ENCODE measurements at places on chromosomes 4 and X. TPM values are rescaled to one million over a fixed set of nuclear protein-coding genes. Genes with fewer than 3 reads are reported as not detected.

GRCh38 chrX:17174671-17175070 lies 200.3 kb upstream of the NHS start:
- DNase-seq = no peak

GRCh38 chrX:95974096-95974470 lies 710.6 kb upstream of the DIAPH2 start:
- DNase-seq = no peak

GRCh38 chr4:111773858-111774257 lies 371.4 kb upstream of the FAM241A start:
- peak; percentile 7 for DNase-seq

DNA sequence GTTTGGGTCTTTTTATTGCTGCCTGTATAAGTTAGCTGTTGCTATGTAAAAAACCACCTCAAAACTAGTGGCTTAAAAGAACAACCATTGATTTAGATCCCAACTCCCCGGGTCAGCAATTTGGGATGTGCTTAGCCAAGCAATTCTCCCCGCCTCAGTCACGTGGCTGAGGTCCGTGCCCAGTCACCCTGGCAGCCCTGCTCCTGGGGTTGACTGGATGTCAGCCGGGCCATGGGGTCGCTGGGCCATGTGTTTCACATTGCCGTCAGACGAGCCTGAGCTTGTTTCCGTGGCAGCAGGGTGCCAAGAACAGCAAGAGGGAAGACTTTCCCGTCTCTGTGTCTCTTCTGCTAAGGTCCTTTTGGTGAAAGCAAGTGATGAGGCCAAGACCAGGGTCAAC lies 345.7 kb upstream of the FAT1 start:
- no peak for DNase-seq

DNA sequence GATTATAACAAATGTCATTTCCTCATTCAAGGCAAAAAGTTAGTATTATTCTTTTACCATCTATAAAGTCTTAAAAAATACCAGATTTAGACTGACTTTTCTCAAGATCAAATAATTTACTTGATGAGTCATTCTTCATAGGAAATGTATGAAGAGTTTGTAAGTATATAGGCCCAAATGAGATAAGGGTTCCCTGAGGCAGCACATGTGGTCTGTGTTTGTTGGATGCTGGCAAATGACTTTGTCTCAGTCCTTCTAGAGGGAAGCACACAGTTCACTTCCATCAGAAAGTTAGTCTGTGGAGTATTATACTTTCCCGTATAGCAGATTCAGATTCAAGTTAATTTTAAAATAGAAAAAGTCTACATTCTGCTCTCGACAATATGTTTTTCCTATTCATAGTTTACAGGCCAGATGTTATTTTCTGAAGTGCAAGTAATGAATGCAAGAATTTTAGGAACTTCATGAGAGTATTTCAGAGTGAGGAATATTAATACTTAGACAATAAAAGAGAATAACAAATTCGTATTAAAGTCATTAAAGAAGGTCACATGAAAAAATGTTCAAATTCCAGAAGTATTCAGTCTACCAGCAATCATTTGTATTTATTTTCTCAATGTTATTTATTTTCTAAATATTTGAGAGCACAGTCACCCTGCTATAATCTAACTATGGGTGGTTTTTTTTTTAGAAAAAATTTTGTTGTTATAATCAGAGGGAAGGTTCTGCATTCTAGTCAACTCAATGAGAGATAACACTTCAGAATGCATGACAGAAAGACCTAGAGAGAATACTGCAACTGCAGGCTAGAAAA lies 601.8 kb upstream of the ZFP42 start:
- no peak for DNase-seq

DNA sequence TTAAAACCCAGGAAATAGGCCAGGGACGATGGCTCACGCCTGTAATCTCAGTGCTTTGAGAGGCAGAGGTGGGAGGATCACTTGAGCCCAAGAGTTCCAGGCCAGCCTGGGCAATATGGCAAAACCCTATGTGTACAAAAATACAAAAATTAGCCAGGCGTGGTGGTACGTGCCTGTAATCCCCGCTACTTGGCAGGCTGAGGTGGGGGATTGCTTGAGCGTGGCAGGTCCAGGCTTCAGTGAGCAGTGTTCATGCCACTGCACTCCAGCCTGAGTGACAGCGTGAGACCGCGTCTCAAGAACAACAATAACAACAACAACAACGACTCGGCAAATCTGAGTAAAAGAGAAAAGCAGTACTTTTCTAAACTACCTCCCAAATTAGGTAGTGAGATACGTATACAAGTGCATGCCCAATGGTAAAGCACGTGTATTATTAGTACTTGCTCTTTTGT lies 13.0 kb upstream of the NDUFC1 start:
- no peak for DNase-seq

DNA sequence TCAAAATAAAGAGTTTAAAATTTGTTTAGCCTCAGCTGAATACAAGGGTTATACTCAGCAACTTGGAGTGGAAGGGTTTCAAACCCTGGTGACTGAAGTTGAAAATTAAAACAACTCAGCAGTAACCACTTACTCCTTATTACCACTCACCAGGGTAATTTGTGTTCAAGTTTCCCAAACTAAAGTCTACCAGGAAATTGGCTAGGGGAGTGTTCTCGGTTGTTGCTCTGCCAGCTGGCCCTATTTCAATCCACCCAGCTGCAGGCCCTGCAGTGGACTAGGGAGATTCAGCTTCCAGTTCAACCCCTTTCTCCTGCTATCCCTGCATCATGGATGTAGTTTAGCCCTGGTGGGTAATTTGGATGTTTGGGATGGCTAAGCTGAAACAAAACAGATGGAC lies 37.8 kb upstream of the EXOC1L start:
- no peak for DNase-seq

GRCh38 chr4:23697722-23698121 lies 192.1 kb downstream of the PPARGC1A start:
- DNase-seq = no peak

DNA sequence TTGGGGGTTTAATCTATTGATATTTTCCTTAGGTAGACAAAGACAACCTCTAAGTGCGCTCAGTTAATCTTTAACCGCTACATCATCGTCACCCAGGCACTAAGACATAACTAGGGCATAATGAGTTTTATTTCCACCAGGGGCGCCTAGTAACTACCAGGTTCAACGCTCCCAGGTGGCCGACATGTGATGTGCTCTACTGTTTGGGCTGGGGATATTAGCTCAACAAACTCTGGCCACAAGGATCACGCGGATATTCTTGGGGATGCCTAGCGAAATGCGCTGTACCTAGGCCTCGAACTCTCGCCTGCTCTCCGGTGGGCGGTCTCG lies 915 bp upstream of the RAB33B start:
- no peak for DNase-seq

- no peak for DNase-seq
Measured at GRCh38 chr4:8433136-8433535, 7.4 kb downstream of the ACOX3 start.

DNA sequence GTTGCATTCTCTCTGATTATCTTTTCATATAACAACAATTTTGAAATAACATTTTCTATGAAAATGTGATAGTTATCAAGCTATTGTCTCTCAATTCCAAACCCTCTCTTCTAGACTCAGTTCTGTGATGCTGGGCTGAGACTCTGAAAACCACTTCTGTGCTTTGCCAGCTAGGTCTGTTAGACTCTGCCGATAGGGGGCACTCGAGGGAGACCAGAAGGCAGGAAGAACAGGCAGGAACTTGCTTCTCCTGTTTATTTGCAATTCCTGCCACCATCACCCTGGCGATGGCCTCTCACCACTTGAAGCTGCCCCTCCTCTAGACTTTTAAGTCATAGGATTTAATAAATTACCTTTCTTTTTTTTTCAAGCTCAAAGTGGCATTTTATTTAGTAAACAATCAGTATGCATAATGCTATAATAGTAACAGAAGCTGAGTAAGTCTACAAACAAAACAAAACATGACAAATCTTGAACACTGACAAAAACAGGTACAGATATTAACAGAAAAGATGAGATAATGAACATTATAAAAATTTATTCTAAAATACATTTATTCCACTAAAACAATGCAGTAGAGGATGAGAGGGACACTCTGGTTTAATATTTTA lies 49.7 kb downstream of the RASL11B start:
- DNase-seq = peak; percentile 61

The PDLIM3 gene
- polyA plus RNA-seq = 15.7 TPM

The CCKAR gene
- not detected for polyA plus RNA-seq

The MAGEH1 gene
- 61.1 TPM for polyA plus RNA-seq

The SLC35A2 gene
- 30.4 TPM for polyA plus RNA-seq

The EXOSC9 gene
- polyA plus RNA-seq = 72.7 TPM

The CTAG1A gene
- not detected for polyA plus RNA-seq

The WFS1 gene
- polyA plus RNA-seq = 40.4 TPM
